Panc1 (cell line): ENCODE measurements at places on chromosomes 6 and 20. TPM values are rescaled to one million over a fixed set of nuclear protein-coding genes. Genes with fewer than 3 reads are reported as not detected.

Gene SIRPD
- not detected for total RNA-seq

Gene NMBR
- total RNA-seq, result not detected

Gene PLN
- not detected for total RNA-seq

Gene BPIFA1
- total RNA-seq, result not detected

Gene HTR1B
- 14.0 TPM for total RNA-seq

Gene POU5F1
- 1.1 TPM for total RNA-seq

Gene SLC52A3
- total RNA-seq, result 6.4 TPM

Gene UBD
- total RNA-seq, result 0.54 TPM

Gene EBF4
- total RNA-seq, result 6.8 TPM

Gene CDS2
- 54.0 TPM for total RNA-seq

Gene ELOVL4
- 0.41 TPM for total RNA-seq

Gene EPPIN
- total RNA-seq, result not detected

Gene THBS2
- total RNA-seq, result 0.05 TPM

Gene HLA-G
- total RNA-seq, result 0.62 TPM

Gene KIAA1755
- total RNA-seq, result 0.08 TPM

Gene PRL
- total RNA-seq, result not detected

Gene TREML4
- total RNA-seq, result not detected

Gene SLC44A4
- 2.7 TPM for total RNA-seq

Gene CYB5R4
- 31.7 TPM for total RNA-seq

Gene SEL1L2
- total RNA-seq, result not detected

Gene OPN5
- not detected for total RNA-seq

Gene ERVFRD-1
- not detected for total RNA-seq

Gene RAET1L
- not detected for total RNA-seq

Gene SMPDL3A
- 1.8 TPM for total RNA-seq

Gene SSTR4
- not detected for total RNA-seq

Gene AVP
- not detected for total RNA-seq

Gene EYS
- total RNA-seq, result not detected

Gene SNRPB2
- total RNA-seq, result 68.5 TPM

Gene LRRC1
- total RNA-seq, result 13.8 TPM

Gene PAX1
- total RNA-seq, result not detected

Gene SMLR1
- total RNA-seq, result 0.08 TPM

Gene MICB
- total RNA-seq, result 72.1 TPM

Gene ZC2HC1B
- total RNA-seq, result not detected

Gene HTR1E
- not detected for total RNA-seq

Gene ATP9A
- total RNA-seq, result 8.7 TPM

Gene LTB
- total RNA-seq, result 3.7 TPM

Gene MEI4
- 0.05 TPM for total RNA-seq

Gene LY6G5B
- 21.2 TPM for total RNA-seq

Gene RIPPLY2
- total RNA-seq, result 6.5 TPM

Gene FABP7
- total RNA-seq, result not detected

Gene CCDC28A
- total RNA-seq, result 4.7 TPM

Gene NSFL1C
- total RNA-seq, result 151 TPM
